ENCODE measurements at places on chromosomes 7 and 10.

DNA sequence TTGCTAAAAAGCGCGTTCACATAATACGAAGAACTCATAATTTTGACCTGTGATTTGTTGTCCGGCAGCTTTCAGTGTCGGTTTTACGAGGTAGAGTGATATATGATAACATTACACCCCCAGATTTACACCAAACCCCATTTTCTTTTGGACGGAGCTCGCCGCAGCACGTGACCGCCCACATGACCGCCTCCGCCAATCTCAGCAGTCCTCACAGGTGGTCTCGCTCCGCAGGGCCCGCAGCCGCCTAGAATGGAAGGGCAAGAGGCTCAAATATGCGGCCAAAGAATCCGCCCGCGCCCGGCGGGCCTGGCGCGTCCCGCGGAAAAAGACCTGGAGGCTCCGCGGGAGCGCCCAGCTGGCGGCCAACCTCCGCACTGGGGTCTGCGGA, at the start of gene HOXA7:
HOXA7 (minus strand) TSS at position 168 of the 391 bp plus-strand sequence; CDS start at position 38, 130 bp downstream.
- DNase-seq = no peak

GRCh38 chr10:102740229-102740628, 3.5 kb upstream of the WBP1L start:
- DNase-seq = no peak

- no peak for DNase-seq
Measured at GRCh38 chr10:24623383-24623782, 100.3 kb downstream of the ARHGAP21 start.

DNA sequence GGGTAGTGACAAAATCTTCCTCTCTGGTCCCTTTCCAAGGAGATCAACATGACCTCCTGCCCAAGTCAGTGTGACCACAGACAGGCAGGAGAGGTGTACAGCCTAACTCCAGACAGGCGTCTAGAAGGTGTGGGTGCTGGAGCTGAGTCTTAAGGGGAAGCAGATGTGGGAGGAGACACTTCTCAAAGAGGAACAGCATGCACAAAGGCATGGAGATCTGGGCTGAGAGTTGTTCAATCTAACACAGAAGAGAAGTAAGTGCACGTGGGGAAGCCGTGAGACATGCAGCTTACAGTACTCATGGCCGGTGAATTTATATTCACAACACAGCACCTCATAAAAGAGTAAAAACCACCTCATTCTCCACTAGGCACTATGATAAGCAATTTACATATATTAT, 23.8 kb upstream of the GSDME start:
- DNase-seq = no peak

- DNase-seq = no peak
Measured at GRCh38 chr7:41872966-41873365, 170.1 kb upstream of the INHBA start.

DNA sequence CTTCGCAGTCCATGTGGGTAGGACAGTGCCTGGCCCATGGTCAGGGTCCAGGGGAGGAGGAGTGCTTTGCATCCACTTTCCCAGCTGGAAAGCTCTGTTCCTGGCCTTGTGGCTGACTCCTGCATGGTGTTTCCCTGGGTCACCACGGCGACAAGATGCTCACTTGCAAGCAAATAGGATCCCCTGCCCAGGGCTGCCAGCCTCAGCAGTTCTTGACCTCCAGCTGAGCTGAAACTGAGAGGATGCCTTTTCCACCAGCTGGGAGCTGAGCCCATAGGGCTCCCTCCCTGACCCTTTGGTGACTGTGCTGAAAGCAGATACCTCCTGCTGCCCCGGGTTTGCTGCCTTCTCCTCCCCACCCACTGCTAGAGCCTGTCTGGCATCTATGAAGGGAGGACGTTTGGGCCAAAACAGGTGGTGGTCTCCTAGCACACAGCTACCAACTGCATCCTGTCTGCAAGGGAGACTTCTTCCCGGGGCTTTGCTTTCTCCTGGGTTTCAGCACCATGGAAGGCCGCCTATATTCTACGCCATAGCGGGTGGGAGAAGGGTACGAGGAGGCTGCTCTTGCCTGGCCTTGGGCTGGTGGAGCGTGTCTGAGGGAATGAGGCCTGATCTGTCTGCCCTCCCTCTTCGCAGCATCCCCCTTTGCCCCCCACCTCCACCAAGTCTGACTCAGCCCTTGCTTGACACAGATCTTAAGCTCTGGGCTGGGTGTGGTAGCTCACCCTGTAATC, 34.4 kb downstream of the UBTD1 start:
- no peak for DNase-seq

DNA sequence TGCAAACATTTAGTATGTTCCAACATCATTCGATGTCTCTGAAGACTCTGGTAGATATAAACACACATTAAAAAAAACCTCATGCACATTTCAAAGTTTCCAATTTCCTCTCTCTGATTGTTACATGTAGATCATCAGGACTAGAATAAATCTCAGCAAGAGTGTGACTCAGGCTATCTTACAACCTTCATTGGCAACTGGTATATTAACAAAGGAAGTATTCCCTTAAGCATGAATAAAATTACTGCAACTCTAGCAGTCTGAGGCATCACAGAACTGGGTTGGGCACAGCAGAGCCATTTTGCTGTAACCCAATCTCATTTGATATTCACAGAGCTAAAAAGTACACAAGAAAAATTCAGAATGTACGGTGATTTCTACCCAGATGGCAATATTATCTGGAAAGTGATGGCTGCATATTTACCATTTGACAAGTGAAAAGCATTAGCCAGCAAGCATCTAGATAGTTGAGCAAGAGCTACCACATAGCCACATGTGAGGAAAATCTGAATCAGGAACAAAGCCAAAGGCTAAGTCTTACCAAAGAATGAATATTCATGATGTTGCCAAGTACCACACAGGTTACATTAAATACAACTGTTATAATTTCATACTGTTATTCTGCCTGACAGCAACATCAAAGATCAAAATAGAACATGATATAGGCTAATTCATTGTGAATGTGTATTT, 232.2 kb downstream of the CRPPA start:
- DNase-seq = peak; percentile 10
